ENCODE measurements at places on chromosomes 16 and 17.

DNA sequence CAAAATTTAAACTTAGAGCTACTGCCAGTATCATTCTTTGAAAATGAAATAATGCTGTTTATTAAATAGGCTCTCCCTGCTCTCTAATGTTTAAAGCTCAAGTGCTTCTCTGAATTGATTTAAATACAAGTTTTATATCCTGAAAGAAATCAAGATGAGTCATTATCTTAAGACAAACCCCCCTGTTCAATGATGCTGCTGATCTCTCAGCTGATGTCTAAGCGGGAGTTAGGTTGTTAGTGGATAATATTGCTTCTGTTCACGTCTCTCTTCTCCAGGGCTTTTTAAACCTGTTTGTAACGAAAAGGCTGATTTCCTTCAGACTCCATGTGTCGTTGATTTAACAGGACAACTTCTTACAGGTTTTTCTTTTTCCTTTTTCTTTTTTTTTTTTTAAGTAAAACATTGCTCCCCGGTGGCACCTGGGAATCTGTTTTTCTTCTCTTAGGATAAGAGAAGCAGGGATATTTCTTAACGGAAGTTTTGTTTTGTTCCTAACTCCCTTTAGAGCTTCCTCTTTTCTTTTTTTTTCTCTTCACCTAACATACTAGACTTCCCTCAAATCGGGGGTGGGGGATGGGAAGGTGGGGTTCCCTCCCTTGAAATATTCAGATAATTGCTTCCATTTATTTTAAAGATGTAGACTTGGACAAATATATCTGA is 807 bp upstream of the LYRM9 start:
- ATAC-seq, result no peak

DNA sequence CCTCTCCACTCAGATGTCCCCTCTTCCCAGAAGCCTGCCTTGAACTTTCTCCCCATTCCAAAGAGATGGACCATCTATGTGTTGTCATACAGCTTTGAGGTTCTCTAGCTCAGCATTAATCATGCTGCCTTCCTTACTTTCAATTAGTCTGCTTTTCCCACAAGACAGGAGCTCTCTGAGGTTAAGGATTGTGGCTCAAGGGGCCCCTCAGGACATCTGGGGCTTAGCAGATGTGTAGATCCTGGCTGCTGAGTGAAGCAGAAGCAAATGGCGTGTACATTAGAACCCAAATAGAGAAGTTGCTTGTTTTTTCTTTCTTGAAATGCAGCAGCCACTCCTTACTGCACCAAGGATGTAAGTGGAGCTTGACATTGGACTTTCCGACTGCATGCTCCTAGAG is 330.5 kb upstream of the TNRC6C start:
- ATAC-seq, result no peak

DNA sequence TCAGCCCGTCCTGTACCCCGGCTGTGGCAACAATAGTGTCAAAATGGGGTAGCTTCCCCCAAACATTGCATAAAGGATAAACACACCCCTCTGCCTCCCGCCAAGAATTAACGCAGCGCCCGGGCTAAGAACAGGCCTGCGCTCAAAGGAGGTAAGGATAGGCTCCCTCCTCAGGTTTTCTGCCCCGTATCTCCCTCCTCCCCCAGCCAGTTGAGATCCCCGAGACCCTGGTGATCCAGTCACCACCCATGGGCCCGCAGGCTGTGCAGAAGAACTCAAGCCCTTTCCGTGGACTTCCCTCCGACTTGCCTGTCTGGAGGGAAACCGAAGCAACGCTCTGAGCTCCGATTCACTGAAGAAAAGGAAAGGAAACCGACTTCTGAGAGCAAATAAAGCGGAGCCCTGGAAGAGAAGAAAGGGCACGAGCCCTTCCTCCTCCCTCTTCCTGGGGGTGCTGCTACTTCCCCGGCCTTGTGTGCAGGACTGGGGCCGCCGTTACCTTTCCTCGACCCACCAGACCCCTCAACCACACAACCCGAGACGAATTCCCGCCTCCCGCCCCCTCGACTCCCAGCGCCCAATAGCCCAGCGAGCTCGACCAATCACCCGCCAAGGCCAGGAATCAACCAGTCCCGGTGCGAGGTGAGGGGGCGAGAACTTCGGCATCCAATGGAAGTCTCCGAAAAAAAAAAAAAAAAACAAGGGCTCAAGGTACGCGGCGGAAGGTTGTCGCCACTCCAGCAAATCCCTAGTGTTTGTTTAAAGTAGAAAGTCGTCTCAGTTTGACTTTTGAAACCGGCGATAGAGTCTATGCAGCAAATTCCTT is at the start of gene BRIP1:
BRIP1 (minus strand) TSS at position 554 of the 826 bp plus-strand sequence. CDS start 1,989 bp downstream, outside the sequence.
- ATAC-seq, result peak; percentile 99

DNA sequence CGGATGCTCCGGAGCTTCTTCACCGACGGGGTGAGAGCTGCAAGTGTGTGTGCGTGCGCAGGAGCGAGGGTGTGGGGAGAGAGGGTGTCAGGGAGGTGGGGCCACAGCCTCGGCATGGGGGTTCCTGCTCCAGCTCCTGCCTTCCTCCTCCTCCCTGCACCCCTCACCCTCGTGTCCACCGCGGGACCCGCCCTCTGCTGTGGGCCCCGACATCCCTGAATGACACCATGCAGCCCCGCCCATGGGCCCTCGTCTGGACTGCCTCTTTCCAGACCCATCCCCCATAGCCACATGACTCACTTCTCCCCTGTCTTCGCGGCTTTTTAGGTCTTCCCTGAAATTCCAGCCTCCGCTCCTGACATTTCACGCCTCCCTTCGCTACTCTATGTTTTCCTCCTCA is 41.6 kb downstream of the ARHGAP23 start:
- ATAC-seq, result no peak

GRCh38 chr17:50132104-50132794 is 2.3 kb upstream of the SAMD14 start:
- ATAC-seq, result no peak

DNA sequence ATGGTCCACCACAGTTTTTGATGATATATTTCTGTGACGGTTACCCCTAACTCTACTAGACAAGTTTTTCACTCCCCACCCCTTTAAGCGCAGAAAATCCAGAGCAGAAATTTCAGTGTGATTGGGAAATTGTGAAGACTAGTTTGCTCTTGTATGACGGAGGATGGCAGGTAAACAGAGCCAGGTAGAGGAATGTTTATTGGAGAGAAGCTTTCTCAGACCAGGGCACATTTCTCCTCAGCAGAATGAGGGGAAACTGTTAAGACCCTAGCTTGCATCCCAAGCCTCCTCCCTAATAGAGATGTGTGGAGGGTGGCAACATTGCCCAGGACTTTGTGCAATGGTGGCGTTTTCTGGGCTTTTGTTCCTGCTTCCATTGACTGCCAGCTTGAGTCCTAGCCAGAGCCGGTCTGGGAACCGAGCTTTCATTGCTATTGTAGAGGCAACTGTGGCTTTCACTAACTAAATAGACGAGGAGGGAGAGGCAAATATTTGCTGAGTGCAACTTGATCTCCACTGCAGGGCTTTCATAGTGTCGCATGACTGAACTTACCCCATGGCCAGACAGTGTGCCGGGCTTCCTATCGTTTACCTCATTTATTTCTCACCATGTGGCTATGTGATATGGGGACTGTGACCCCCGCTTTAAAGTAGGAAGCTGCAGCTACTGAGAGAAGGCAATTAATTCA is 159.6 kb upstream of the MPHOSPH6 start:
- no peak for ATAC-seq

DNA sequence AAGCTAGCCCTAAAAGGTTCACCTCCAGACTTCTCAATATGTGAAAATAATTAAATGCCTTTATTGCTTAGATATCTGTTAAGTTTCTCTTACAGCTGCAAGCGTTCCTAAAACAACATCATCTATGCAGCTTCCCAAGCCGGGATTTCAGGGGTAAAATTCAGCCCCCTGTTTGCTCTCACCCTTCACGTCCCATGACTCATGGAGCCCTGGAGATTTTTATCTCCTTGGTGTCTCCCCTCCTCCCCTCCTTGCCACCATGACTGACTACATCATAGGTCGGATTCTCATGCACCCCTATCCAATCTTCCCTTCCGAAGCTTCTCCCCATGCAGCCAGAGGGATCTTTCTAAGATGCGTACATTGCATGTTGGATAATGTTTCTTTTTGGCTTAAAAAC is 21.0 kb upstream of the CACNG4 start:
- ATAC-seq, result no peak

DNA sequence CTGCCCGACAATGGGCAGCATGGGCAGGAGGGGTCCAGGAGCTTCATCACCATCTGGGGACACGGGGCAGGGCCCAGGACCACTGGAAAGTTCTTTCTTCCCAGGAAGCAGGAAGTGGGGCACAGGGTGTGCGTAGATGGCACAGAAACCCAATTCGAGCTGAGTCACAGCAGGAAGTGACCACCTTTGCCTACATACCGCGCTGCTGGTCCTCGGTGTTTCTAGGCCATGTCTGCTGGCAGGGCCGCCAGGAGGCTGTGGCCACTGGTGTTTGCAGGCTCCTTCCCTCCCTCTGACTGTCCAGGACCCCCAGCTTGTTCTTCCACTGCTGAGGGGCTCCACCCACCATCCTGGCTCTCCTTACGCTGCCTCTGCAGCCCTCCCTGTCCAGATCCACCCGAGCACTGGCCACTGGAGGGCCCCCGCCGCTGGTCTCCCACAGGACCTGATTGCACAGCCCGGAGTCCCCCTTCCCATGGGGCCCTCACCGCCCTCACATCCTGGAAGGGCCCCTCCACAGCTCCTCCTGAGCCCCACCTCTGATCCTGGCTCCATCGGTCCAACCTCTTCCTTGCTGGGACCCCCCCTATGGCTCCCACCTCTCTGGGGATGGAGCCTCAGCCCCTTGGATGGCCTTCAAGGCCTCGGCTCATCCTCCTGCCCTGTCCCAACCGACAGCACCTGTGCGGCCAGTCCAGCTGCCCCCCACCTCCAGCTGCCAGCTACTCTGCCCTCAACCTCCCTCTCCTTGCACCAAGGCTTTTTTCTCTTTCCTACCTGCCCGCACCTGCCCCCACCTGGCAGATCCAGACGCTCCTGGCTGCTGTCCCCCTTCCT is 14.5 kb upstream of the RASD1 start:
- ATAC-seq, result no peak

- peak; percentile 13 for ATAC-seq
Observed at GRCh38 chr16:49747654-49748053, 108.3 kb downstream of the ZNF423 start.

- ATAC-seq, result no peak
Observed at GRCh38 chr16:54040975-54041374, 245.6 kb downstream of the IRX3 start.

DNA sequence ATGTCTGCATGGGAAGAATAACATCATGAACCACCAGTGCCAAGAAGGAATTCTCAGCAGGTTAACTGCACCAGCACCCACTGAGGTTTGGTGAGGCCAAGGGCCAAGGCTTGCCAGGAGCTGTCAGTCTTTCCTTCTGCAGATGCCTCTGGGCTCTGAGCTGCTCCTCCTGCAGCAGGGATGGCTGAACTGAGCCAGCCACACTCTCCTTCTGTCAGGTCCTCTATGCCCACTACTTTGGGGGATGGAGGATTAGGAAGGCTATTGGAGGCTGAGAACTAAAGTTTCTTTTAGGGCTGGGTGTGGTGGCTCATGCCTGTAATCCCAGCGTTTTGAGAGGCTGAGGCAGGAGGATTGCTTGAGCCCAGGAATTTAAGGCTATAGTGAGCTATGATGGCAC is 71.6 kb downstream of the PLXDC1 start:
- ATAC-seq, result no peak

DNA sequence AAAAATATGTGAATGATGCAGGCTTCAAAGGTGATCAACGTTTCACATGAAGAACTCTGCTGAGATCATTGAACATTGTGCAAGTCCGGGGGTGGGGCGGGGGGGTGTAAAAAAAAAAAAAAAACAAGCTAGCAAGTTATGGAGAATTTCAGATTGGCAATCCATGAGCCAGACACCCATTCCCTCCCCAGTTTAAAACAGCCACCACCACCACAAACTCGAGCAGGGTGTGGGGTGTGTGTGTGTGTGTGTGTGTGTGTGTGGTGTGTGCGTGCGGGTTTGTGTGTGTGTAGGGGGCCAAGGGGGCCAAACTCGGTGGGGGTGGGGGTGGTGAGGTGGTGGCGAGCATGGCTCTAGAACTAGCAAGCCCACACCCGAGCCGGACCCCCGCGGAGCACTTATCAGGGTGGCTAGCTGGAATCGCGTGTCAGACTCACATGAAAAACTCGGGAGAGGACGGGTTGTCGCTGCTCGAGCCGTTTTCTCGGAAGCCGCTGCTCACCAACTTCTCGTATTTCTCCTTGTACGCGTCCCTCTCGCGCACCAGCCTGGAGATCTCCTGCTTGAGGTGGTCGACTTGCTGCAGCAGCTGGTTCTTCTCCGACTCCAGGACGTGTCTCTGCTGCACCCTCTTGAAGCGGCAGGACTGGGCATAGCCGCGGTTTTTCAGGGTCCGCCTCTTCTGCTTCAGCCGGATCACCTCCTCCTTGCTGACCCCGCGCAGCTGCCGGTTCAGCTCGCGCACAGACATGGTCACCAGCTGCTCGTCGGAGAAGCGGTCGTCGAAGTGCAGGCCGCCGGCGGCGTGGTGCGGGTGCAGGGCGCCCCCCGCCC is 2.0 kb downstream of the MAF start:
- peak; percentile 20 for ATAC-seq

- ATAC-seq, result no peak
Observed at GRCh38 chr17:80804466-80804865, 187.2 kb upstream of the CHMP6 start.

DNA sequence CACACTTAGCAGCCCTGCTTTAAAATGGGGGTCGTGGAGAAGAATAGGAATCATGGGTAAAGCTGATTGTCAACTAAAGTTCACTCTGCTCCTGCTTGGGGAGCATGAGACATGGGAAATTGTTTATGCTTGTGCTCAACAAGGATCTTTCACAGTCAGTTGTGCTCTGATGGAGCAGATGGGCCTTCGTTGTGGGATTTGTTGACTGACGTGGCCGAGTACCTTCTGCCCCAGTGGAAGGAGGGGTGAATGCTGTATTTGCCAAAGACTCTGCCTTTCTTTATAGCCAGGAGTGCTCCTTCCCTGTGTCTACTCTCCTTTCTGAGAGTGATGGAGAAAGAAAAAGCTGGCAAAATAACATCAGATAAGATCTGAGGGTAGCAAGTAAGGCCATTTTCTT is 11.4 kb downstream of the ARSG start:
- ATAC-seq, result no peak

GRCh38 chr16:85046472-85046916 is 18.9 kb downstream of the KIAA0513 start:
- no peak for ATAC-seq

GRCh38 chr16:3980253-3981111 is 100.0 kb upstream of the CREBBP start:
- no peak for ATAC-seq

DNA sequence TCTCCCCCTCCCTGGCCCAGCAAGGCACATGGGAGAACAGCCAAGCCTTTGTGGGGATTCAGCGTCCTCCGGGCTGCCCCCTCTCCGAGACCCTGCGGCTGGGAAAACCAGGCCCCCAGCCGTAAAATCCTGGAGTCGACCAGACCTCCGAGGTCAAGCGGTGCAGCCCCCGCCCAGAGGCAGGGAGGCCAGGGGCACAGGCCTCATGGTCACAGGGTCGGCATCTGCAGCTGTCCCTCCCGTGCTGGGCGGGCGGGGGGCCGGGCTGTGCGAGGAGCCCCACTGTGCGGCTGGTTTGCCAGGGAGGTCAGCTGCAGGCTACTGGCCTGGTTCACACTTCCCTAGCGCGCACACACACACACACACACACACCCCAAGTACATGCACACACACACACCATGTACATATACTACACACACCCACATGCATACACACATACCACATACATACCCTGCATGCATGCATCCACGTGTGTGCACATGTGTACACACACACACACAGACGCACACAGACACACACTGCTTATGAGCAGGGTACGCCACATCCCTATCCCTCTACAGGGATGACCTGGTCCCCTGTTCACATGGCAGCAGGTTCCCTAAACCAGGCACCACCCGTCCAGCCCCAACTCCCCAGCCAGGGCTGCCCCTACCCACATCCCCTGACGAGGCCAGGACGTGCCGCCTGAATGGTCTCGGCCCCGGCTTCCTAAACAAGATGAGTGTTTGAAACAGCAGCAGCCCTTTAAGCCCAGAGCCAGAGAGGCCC is 108.9 kb upstream of the CIBAR2 start:
- ATAC-seq, result no peak
